Mesothelial cell of epicardium (in vitro differentiated cells): ENCODE measurements at places on chromosomes 1 and 21. TPM values are rescaled to one million over a fixed set of nuclear protein-coding genes. Genes with fewer than 3 reads are reported as not detected.

GBP7 gene
- not detected in 3 replicates for total RNA-seq

MYBPH gene
- total RNA-seq, result not detected in 3 replicates

LHX8 gene
- 0.20 to 0.36 TPM (median 0.20 TPM) in 3 replicates for total RNA-seq

SELP gene
- total RNA-seq, result 0.49 to 0.65 TPM (median 0.61 TPM) in 3 replicates

ACTRT2 gene
- total RNA-seq, result not detected in 3 replicates

PTPN7 gene
- total RNA-seq, result 0.31 to 0.49 TPM (median 0.32 TPM) in 3 replicates

HORMAD1 gene
- total RNA-seq, result not detected in 3 replicates

RXRG gene
- 0.99 to 1.1 TPM (median 1.0 TPM) in 3 replicates for total RNA-seq

PLA2G2F gene
- total RNA-seq, result not detected in 3 replicates

SYT6 gene
- 0.09 to 0.29 TPM (median 0.25 TPM) in 3 replicates for total RNA-seq

C1orf141 gene
- 0.22 to 0.23 TPM in 2 of 3 replicates, not detected in the other for total RNA-seq

- peak; percentile 53 for DNase-seq
These were observed 25.9 kb upstream of the DNAJC11 start for GRCh38 chr1:6727535-6727934.

DNA sequence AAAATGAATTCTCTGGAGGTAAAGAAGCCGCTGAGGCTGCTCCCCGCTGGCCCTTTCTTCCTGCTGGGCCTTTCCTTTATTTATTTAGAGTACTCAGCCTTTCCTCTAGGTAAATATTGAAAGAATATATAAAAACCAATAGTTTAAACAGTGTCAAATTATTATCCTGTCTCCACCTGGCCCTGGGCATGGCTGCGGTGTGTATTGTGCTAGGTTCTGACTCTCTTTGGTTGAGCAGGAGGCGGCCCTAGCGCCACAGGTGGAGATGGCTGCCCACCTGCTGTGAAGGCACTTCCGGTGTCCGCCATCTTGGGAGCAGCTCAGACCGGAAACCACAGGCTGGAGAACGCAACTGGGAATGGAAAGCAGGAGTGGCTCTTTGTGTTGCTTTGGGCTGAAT, 29.0 kb upstream of the CLDN14 start:
- no peak for DNase-seq

DNA sequence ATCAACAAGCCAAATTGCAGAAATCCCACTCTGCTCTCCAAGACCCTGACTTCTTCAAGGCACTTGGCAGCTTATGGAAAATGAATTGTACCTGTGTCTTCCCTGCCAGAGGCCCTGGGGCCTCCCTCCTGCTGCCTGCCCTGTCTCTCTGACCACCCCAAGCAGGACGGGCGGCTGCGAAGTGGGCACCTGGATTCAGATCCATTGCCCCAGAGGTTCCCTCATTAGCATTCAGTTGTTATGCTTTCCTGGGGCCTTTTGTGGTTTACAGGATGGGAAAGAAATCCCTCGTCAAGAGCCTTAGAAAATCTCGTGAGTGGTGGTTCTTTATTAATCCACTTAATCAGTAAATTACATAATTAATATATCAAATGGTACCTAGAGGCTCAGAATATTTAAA, 179.3 kb downstream of the TNR start:
- no peak for DNase-seq

DNA sequence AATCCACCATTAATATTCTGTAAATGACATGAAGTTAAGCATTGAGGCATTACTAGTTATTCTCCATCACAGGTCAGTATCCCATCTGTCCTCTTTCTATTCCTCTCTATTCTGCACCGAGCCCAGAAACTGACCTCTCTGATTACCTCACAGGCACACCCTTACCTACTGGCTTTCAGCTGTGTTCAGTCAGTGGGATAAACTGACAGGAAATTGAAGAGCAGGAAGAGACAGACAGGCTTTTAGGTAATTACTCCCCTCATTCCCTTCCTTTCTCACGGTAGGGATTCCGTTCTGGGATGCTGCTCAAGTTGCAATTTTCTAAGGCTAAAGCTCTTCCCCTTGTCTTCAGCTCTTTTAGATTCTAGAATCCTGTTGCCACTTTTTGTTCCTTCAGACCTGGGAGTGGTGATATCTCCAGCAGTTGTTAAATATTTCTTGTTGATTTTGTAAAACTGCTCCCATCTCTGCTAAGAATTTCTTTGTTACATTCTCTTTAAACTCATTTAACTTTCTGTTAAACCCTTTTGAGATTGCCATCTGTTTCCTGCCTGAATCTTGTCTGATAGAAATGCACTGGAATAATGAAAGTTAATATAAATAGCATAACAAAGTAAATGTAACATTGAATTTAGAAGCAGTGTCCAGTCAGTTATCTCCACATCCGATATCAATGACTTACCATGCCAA, 1063.4 kb downstream of the PLA2G4A start:
- DNase-seq, result no peak

DNA sequence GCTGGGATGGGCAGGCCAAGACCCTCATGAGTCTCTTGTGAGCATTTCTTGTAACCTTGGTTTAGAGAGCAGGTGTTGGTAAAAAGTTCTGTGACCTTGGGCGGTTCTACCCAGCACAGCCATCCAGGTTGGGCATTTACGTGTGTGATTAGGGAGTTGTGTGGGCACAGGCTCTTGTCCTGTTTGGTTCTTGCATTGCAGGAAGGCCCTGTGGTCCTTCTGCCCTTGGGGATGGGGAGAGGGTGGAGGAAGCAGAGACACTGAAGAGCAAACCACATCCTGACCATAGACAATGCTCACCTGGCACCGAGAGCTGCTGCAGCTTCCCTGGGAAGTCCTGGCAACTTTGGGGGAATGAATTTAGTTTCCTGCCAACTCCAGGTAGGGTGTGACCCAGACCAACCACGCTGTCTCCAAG, 25.6 kb downstream of the RNF187 start:
- no peak for DNase-seq

DNA sequence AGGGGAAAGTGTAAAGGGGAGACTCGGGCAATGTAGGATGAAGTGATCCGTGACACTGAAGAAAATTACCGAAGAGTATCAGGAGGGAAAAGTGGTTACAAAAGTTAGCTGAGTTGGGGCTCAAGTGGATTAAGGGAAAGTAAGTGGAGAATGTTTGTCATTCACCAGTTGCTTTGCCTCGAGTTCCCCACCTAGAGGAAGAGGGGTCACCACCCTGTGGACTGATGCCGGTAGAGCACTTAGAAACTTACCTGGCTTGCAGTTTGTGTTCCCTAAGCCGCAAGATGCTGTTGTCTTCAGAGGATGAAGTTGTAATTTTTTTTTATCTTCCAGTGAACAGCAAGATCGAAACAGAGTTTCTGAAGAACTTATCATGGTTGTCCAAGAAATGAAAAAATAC, 1.0 kb downstream of the PER3 start:
- no peak for DNase-seq

DNA sequence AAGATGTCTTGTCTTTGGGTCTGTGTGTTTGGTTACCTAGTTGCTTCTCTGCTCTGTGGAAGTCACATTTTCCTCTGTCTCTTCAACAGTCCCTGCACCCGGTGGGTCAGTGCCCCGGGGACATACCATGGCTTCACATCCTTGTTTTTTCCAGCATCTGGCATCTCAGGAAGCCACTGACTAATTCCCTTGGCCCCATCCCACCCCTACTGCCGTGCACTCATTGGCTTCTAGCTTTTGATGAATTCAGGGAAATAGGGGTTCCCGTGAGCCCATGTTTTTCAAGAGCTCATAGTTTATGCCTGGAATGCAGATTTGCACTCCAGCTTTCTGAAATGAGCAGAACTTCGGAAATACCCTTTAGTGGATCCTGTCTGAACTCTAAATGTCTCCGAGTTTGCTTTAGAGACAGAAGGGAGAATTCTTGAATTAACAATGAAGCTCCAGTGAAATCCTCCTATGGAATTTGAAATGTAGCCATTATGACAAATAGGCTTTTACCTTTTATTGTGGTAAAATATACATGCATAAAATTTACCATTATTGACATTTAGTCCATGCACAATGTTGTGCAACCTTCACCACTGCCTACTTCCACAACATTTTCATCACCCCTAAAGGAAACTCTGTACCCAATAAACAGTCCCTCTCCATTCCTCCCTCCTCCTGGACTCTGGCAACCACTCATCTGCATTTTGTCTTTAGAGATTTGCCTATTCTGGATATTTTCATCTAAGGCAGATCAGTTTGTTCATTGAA, 67.5 kb downstream of the CLIC6 start:
- no peak for DNase-seq

- no peak for DNase-seq
These were observed 71.1 kb downstream of the LAMC1 start for GRCh38 chr1:183094351-183094750.

GRCh38 chr1:115329965-115330364, 8.1 kb downstream of the NGF start:
- DNase-seq, result no peak

GRCh38 chr1:228944296-228944695, 209.0 kb downstream of the RHOU start:
- no peak for DNase-seq

- DNase-seq, result peak; percentile 8
These were observed 119.5 kb downstream of the GLIS1 start for GRCh38 chr1:53619367-53620060.

DNA sequence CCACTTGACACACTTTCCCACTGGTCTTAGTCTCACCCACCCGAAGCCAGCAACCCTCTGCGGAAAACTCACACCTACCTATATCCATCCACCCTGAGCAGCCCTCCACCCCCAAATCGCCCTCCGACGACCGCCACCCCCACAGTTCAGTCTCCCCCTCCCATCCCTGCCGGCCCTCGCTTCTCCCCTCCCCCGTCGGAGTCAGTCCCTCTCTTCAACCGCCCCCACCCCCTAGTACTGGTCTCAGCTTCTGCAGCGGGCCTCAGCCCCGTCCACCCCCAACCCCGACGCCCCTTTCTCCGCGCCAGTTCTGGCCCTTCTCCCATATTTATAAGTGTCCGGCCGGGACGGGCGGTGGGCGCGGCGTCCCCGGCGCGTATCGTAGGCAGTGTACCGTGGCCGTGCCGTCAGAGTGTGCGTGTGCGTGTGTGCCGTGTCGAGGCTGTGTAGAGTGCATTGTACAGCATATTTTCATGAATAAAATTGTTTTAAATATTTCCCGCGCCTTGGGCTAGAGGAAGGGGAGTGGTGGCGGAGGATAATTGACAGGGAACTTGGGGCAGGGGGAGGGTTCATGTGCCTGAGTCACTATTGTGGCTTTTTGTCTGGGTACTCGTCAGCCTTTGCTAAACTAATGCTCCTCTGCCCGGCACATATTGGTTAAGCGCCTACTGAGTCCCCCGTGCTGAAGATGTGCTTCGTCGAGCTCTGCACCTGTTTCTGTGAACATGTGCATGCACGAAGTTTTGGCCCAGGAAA, 22.0 kb downstream of the FOXO6 start:
- DNase-seq, result no peak

DNA sequence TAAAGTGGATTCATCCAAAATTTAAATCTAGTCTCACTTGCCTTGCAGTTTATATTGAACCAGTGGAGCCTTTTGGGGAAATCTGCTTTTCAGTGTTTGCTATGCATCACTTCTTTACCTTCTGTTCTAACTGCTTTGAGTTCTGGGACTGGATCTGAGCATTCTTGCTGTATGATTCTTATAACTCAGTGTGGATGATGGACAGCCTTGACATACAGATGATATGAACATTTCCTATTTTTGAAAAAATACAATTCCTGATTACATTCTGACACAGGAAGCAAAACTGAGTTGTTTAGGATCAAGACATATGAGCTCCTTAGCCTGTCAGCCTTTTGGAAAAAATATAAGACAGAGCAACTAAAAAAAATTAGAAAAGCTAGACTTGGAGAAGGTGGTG, 115.2 kb downstream of the DISP1 start:
- DNase-seq, result no peak

DNA sequence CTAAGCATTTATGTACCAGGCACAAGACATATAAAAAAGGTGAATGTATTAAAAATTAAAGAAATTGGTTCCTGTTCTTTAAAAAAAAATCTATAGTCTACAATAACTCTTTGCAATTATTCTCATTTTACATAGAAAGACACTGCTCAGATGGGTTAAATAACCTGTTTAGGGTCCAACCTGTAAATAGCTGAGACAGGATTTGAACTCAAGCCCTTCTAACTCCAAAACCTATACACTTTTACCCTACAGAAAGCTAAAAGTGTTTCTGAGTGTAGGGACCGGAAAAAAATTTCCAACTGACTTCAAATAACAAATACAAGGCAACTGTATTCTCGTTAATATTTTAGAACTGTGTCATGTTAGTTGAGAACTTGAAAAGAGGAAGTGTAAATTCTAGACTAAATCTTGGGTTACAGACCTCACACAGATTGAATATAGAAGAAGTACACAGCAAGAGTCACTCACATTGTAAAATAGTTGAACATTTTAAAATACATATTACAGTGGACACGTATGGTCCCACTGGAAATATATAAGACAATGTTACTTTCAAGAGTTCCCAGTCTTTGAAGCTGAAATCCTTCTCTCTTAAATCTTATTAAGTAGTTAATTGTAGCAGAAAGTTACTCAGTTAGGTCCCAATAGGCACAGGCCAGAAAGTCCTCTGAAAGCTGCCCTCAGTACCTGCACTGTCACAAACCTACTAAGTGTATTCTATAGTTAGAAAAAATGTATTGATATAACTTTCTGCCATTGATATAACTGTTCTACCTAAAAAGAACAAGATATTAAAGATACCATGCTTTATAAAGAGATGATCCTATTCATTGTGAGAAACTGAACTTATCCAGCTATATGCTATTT, 7.3 kb downstream of the EDEM3 start:
- DNase-seq, result no peak

DNA sequence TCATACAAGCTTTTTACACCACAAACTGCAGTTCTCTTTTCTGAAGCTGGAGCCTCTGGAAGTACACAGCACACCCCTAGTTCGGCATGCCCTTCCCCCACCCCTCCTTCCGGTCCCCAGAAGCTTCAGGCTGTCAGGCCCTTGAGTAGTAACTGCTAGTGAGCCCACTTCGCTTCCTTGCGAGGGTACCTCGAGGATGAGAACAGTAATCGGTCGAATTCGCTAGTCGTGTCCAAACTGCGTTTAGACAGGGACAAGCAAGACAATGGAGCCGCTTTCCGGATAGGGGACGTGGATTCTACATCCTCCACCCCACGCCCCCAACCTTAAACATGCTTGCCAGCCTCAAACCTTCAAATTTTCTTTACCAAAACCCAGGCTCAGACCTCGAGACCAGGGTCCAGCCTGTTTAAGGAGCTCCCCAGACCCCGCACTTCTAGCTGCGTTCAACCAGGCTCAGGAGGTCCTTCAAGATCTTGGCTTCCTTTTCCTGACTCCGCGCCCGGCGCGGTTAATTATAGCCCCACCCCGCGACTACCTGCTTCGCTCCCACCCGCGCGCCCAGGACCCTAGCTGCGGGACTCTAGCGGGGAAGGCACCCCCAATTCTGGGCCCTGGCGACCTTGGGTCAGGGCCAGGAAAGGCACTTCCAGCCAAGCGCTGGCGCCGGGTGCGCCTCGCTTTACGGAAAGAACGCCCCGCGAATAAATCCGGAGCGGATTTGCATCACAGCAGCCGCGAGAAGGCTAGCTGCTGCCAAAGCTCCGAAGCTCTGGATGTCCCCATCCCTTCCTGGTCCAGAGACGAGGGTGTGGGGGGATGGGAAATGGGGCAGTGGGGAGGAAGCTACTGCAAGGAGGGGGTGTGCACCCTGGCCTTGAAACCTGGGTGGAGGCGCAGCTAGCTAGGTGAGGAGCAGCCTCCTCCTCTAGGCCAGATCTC, 8.1 kb upstream of the TSPAN1 start:
- no peak for DNase-seq

- no peak for DNase-seq
These were observed 25.5 kb upstream of the ZNF281 start for GRCh38 chr1:200435200-200435780.
